Activated T-cell treated with anti-CD3 and anti-CD28 coated beads, Interleukin-2, amount 50 U/mL, for 48 hours (primary cell): ENCODE measurements at places on chromosomes 1 and 21.
A peak's percentile ranks its signal among the peaks of the same experiment; 100 is the strongest.

DNA sequence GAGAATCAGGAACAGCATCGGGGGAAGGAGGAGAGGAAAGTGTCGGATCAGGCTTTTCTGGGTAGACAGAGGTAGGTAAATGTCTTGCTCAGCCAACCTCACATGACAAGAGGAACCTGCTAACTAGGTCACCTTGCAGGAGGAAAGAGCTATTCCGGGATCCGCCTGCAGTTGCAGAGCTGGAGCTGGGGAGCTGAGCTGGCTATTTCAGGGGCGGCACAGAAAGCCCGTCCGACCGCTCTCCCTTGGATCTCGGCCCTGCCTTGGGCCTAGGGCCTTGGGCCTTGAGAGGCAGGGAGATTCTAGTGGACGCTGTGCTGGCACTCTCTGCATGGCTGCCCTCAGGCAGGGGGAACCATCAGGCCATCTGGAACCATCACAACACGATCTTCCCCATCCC, 56.5 kb upstream of the CTPS1 start:
- DNase-seq, result no peak

DNA sequence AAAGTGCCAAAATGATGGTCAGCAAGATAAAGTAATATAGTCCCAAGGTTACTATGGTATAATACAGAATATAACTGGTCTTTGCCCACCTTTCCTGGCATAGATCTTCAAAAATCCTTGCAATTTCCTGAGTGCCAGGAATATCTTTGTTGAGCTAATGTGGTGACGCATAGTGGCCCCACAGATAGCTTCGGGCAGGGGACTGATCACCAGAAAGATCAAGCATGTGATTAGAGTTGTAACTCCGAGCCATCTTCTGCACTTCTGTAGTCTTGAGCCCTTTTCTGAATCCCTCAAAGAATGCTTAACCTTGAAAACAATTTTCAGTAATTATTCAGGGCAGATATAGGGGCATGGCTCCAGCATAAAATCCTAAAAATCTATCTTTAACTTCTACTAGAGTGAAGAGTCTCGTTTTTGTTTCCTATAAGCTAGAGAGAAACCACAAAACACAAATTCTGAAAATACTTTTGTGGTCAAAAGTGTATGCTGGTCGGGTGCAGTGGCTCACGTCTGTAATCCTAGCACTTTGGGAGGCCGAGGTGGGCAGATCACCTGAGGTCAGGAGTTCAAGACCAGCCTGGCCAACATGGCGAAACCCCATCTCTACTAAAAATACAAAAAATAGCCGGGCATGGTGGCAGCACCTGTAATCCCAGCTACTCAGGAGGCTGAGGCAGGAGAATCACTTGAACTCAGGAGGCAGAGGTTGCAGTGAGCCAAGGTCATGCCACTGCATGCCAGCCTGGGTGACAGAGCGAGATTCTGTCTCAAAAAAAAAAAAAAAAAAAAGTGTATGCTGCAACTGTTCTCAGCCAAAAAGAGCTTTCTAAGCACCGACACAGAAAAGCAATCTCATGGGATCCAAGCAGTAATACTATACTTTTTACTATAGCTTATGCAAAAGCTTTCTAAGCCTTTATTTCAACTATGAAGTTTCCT, 62.8 kb downstream of the NVL start:
- DNase-seq, result no peak

DNA sequence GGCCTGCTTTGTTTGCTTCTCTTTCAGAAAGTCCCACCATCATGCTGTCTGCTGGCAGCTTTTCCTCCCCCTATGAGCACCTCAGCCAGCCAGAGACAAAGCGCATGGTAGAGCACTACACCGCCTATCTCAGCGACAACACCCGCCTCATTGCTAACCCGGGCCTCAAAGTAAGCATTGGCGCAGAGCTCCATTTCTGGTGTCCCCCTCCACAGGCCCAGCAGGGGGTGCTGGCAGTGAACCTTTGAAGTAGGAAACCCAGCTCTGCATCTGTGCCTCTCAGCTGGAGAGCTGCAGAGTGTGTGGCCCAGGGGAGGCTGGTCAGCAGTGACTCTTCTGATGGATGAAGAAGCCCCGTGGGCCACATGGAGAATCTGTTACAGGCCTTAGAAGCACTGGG, 81.2 kb upstream of the RAVER2 start:
- peak; percentile 42 for DNase-seq

DNA sequence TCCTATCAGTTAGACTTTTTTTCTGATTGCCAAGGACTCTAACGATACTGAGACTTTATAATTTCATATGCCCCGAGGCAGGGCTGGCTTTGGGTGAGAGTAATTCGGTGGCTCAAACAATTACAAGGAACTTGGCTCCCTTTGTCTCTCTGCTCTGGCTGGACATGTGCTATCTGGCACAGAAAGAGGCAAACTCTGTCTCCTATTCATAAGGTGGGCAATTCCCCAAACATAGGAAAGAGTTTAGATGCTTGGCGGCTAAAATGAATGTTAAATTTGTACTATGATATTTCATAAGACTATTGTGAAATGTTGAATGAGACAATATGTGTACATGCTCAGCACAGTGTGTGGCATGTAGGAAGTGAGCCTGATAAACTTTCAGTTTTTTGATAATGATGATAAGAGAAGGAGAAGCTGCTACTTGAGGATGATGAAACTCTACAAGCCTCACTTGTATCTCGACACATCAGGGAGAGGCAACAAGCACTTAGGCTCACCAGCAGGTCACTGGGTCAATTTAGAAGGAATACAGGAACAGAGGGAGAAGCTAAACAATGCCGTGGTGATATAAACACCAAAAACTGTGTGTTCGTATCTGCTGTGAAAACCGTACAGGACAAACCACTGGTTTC, 12.6 kb upstream of the NTPCR start:
- no peak for DNase-seq

- no peak for DNase-seq
Observed at GRCh38 chr1:212030936-212031528, 4.3 kb downstream of the INTS7 start.

GRCh38 chr1:63917571-63918417, 144.0 kb downstream of the ROR1 start:
- DNase-seq, result peak; percentile 42

- DNase-seq, result no peak
Observed at GRCh38 chr1:206893380-206893779, 3.9 kb upstream of the IL24 start.

- DNase-seq, result no peak
Observed at GRCh38 chr1:160904783-160905616, 20.0 kb upstream of the ITLN1 start.

DNA sequence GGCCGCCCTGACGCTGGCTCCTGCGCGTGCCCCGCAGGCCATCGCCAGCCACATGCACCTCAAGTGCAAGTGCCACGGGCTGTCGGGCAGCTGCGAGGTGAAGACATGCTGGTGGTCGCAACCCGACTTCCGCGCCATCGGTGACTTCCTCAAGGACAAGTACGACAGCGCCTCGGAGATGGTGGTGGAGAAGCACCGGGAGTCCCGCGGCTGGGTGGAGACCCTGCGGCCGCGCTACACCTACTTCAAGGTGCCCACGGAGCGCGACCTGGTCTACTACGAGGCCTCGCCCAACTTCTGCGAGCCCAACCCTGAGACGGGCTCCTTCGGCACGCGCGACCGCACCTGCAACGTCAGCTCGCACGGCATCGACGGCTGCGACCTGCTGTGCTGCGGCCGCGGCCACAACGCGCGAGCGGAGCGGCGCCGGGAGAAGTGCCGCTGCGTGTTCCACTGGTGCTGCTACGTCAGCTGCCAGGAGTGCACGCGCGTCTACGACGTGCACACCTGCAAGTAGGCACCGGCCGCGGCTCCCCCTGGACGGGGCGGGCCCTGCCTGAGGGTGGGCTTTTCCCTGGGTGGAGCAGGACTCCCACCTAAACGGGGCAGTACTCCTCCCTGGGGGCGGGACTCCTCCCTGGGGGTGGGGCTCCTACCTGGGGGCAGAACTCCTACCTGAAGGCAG, 23.4 kb upstream of the ARF1 start:
- no peak for DNase-seq

GRCh38 chr1:236207121-236207520, 64.8 kb downstream of the GPR137B start:
- DNase-seq, result no peak

DNA sequence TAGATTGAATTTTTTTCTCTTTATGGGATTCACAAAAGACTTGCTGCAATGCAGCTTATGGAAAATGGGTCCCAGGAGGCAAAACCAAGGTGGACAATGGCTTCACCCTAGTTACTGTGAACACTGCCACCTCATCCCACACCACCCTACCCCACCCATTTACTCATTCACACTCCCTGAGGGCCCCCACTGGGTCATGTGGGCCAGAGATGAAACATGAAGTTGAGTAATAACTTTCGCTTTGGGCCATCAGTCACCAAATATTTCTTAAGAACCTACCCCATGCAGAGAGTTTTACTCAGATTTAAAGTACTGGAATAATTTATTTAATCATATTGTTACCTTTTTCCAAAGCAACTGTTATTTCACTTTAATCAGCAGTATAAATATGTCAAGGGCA, 191.8 kb downstream of the TPR start:
- peak; percentile 56 for DNase-seq

DNA sequence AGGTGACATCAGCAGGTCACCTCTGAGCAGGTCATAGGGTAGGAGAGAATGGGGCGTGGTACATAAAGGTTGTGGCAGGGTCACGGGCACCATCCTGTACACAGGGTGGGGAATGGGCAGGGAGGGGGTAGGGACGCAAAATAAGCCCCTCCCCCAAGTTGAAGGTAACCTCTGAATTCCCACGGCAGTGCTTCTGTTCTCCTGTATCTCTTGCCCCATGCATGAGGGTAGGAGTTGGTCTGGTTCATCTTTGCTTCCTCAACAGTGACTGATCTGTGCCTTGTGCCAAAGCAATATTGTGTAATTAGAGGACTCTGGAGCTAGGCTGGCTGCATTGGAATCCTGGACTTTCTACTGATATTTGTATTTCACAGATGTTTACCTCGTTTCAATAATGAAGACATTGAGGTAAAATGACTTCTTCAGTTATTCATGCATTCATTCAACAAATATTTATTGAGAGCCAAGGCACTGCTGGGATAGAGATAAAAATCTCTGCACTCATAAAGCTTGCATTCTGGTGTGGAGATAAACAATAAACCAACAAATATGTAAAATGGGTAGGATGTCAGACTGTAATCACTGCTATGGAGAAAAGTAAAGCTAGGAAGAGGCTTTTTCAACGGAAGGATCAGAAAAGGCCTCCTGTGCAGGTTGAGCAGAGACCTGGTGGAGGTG, 18.4 kb upstream of the GFI1 start:
- no peak for DNase-seq

DNA sequence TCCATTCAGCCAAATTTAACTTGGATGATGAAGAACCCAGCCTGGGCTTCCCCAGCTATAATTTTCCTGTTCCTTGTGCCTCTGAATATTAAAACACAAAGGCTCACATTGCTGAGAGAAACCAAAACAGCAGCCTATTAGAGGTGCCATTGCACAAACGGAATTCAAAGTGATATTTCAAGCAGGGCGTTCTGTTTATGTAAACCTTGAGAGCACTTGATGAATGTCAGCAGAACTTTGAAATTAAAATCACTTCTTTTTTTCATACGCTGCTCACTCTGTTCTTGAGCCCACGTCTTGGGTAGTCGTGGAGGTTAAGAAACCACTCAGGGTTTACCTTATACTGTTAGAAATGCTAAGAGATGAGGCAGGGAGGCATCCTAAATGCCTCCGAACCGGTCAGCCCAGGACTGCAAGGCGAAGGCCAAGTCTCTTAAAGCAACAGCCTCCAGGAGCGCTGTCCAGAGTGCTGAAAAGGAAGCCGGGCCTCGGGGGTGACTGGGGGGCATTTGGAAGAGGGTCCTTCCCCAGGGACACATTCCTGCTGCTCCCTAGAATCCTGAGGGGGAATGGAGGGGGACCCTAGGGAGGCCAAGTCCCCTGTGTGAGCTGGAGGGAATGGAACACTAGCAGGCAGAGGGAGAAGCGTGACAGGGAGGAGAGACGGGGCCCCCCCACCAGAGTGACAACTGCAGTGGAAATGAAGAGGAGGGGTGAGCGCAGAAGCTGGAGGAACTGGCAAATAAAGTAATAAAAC, 154.8 kb upstream of the VAMP3 start:
- peak; percentile 31 for DNase-seq

DNA sequence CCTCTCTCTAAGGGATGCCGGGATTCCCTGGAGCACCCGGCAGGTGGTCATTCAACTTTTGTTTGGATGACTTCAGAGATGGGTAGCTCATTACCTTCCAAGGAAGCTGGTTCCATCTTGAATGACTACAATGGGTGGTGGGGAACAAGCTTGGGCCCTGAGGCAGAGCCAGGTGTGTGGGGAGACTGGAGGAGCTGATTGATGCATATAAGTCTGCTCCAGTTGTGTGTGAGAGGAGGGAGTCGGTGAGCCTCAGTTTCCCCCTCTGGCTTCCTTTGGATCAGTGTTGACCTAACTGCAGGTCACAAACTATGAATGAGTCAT, 133.8 kb upstream of the ZBTB40 start:
- DNase-seq, result no peak

DNA sequence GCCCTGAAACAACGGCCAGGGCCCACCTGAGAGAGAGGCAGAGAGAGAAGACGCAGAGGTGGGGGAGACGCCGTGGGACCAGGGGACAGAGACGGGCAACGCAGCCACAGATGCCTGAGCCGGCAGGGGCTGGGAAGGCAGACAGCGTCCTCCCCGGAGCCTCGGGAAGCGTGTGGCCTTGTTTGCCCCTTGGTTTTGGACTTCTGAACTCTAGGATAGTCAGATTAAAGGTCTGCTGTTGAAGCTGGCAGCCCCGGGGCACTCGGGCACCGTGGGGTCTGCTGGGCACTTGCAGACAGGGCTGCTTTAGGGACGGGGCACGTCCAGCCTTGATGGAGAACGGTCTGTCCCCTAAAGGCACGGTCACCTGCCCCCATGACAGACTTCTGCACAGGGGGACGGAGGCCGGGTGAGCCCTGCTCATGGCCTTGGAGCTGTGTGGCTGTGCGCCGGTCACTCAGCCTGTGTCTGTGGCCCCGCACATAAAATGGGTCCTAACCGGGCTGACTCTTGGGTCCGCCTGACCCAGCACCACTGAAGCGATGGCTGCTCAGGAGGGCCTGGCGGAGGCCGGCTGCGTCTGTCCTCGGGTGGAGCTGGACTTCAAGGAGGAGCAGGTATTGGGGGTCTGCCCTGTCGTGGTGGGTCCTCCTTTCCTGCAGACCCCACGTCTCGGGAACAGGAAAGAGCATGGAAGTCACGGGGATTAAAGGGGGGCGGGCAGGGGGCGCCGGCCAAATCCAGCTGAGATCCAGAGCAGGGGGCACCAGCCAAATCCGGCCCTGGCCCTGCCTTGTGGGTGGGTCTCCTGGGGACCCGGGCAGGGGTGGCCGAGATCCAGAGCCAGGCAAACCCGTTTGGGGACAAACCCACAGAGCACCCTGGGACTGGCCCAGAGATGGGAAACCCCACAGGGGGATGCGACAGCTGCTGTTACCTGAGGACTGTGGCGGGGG, 9.6 kb upstream of the RNF223 start:
- no peak for DNase-seq

DNA sequence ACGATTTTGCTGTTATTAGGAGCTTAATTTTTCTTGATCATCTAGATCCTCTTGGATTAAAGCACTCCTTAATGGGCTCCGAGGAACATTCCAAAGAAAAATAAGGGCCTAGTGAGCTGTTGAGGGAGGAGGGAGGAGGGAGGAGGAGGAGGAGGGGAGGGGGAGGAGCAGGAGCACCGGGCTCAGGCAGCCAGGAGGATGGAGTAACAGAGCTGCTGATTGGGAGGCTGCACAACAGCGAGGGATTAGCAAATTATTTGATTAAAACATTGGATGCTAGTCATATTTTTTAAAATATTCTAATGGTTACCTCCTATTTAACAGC, 302.1 kb upstream of the RRP15 start:
- no peak for DNase-seq
